ENCODE measurements at places on chromosomes 16 and 17. TPM values are rescaled to one million over a fixed set of nuclear protein-coding genes. Genes with fewer than 3 reads are reported as not detected.

GRCh38 chr17:28216528-28216927, 102.5 kb upstream of the TMEM97 start:
- DNase-seq, result no peak

- DNase-seq, result no peak
Observed at GRCh38 chr17:47778184-47778635, 43.4 kb downstream of the OSBPL7 start.

DNA sequence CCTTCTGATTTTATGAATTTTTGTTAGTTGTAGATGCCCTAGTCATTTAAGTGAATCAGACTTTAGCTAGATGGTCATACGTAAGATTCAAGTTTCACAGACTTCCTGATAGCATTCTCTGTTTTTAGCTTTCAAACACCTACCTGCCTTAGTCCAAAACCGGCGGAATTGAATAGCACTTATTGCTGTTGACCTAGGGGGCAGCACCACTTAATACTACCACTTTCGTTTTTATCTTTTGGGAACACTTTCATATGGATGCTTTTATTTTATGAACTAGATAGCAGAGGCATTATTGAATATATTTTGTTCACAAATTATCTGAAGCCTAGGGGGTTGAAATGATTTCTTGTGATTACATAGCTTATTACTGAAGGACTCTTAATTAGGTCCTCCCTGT, 31.5 kb downstream of the TADA2A start:
- DNase-seq, result no peak

- DNase-seq, result no peak
Observed at GRCh38 chr17:6901086-6901485, 69.6 kb upstream of the TEKT1 start.

The TM4SF5 gene
- not detected for total RNA-seq

DNA sequence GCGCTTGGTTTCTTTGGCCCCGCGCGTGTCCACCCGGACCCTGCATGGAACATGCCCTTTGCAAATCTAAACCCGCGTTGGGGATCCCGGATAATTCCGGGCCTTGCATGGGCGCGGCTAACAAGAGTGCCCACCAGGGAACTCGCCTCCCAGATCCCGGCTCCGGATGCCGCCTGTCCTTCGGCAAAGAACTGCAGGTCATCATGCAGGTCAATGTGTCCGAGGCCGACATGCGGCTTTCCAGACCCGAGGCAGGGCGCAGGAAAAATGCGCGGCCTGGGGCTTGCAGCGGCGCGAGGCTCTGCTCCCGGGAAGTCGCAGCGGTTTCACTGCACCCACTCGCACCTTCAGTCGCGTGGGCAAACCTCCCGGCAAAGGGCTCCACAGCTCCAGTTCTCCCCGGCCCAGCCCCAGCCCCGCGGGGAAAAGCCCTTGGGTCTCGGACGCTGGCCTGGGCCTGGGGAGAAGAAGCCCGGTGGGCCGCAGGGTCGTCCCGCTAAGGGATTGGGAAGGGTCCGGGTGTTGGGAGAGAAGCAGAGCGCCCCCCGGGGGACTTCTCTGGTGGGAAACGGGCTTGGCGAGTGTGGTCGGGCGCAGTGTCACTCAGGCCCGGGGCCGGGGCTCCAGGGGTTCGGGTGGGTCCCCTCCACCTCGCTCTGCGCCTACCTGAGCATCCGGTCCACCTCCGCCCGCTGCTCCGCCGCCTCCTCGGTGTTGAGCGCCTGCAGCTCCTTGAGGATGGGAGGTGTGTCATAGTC, 805 bp downstream of the HNF1B start:
- no peak for DNase-seq

DNA sequence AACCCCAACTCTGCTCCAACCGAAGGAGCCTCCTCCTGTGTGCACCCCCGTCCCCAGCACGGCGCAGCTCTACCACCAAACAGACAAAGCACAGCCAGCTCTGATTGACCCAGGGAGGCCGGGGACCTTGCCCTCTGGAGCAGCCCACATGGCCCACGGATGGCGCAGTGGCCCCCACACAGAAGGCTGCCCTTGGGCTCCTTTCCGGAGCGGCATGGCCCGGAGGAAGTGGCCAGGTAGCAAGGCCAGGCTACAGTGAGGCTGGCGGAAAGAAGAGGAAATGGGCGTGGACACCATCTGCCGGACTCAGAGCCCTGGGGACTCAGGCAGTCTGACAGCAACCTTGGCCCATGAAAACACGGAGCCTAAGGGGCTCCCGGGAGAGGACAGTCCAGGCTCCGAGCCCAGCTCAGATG, 19.9 kb upstream of the ZC3H18 start:
- DNase-seq, result no peak

The KRTAP17-1 gene
- total RNA-seq, result not detected

The TEX14 gene
- total RNA-seq, result 0.11 TPM

The NXPH3 gene
- total RNA-seq, result 1.6 TPM

GRCh38 chr16:81638286-81638945, 140.7 kb upstream of the PLCG2 start:
- DNase-seq, result no peak

- DNase-seq, result no peak
Observed at GRCh38 chr16:52581530-52581929, 34.6 kb upstream of the TOX3 start.

The EVI2A gene
- 6.9 TPM for total RNA-seq

GRCh38 chr17:50181144-50181543, 15.3 kb downstream of the SGCA start:
- DNase-seq, result no peak

DNA sequence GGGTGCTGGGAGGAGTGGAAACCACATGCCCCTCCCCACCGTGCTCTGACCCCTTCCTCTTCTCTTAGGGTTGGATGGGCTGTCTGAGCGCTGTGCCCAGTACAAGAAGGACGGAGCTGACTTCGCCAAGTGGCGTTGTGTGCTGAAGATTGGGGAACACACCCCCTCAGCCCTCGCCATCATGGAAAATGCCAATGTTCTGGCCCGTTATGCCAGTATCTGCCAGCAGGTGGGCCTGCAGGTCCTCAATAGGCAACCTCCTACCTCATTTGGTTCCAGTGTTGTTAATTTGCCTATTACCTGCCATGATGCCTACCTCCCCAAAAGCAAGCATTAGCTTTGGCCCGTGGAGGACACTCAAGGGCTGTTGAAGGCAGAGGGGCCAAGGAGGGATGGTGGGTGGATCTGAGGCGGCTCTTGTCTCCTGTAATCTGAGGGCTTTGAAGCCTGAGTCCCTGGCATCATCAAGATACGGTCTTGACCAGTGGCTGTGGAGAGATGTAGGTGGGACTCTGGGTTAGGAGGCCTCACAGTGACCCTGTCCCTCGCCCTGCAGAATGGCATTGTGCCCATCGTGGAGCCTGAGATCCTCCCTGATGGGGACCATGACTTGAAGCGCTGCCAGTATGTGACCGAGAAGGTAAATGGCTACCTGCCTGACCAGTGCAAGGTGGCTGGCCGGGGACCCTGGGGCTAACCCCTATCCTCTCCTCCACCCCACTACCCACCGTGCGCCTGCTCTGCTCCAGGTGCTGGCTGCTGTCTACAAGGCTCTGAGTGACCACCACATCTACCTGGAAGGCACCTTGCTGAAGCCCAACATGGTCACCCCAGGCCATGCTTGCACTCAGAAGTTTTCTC, 3.4 kb downstream of the ALDOA start:
- no peak for DNase-seq

The ITGA2B gene
- total RNA-seq, result 2.3 TPM

DNA sequence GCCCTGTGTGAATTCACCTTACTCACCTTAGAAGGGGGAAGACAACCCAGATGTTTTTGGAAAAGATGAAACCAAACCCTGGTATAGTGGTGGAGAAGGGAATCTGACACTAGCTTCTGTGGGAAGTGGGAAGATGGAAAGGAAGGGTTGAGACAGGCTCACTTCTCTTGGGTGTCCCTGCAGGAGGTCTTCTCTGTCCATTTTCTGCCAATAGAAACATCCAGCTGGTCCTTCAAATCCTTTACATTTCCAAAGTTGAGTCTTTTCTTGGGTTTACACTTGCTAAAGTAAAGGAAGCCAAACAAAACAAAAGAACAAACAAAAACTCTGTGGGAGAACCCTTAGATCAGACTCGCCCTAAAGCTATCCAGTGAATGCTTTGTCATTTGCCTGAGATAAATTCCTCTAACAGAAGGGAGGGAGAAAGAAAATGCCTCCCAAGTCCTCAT, 10.2 kb downstream of the HOXB1 start:
- no peak for DNase-seq
